Inflammatory macrophage (primary cell): ENCODE measurements at places on chromosomes 12 and 14.

DNA sequence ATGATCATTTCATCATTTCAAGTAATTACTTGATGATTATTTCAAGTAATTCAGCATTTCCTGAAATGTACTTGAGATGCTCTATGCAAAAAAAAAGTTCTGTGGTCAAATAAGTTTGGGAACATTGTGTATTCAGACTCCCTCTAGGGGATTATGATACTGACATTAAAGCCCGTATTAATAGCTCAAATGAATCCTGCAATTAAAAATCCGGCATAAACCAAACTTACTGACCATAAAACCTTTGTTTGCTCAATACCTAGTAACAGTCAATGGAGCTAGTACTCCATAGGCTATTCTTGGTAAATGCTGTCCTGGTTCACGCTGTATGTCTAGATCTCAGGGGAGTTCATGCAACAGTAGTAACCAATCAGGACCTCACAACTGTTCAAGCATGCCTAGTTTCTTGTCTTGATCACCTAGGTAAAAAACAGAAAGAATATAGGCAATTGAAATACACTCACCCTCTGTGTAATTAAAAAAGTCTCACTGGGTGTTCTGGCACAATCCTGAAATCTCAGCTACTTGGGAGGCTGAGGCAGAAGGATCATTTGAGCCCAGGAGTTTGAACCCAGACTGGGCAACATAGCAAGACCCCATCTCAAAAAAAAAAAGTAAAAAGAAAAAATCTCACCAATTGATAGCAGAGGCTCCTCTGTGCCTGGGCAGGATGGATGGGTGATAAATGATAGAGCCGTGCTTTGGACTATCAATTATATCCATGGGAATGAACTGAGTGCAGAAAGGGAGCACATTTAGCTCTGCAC is 14.1 kb downstream of the ALDH1L2 start:
- DNase-seq = no peak

- no peak for DNase-seq
Observed at GRCh38 chr14:89214221-89214965, 202.6 kb downstream of the FOXN3 start.

GRCh38 chr12:132246997-132247717 is 82.2 kb downstream of the GALNT9 start:
- no peak for DNase-seq

DNA sequence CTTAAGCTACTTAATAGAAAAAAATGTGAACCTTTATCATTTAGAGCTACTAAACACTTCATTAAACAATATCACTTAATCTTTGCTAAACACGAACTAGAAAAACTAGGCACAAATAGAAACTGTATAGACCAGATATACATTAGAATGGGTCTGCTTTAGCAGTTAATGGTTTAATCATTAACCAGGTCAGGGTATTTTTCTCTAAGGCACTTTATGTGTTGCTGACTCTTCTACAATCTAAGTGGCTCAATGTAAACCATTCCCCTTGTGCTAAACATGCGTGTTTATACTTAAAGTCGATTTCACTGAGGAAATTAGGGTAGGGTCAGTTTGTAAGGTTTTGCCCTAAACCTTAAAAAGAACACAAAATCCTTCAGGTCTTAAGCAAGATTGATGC is 29.7 kb downstream of the TMCC3 start:
- no peak for DNase-seq

DNA sequence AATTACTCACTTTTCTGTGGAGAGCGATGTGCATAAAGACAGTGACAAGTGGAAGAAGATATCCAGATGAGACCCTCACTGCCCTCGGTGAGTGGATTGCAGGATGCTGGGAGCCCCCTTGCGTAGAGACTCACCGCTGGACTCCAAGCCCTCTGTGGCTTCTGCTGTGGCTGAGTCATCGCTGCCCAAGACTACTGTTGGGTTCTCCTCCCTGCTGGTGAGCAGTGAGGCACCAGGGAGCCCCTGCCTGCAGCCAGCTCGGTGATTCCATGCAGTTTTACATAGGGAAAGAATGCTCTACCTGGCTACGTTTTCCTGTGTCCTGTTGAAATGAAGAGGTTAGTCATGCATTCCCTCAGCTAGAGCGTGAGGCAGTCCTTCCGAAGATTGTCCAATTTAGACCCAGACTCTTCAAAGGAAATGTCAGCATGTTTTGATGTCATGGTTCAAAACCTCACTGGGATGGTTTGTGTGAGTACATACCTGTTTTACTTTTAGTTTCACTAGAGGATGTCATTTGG is 28.2 kb downstream of the TRAF3 start:
- no peak for DNase-seq

- DNase-seq = no peak
Observed at GRCh38 chr12:93572712-93573551, 457 bp downstream of the SOCS2 start.

GRCh38 chr14:69629225-69630127 is 18.1 kb downstream of the SUSD6 start:
- no peak for DNase-seq

DNA sequence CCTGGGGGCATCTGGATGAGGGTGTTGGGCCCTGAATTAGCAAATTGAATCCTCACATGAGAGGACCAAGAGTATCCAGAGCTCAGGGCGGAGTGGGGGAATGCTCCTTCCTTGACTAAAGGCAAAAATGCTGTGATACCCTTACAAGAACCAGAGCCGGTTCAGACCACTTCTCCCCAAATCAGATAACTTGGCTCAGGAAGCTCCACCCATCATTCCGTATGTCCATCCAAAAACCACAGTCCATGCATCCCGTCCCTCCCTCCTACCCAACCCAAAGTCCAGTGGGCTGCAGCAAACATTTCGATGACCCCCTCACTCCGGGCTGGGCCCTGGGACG is 22.4 kb downstream of the DIO3 start:
- no peak for DNase-seq

DNA sequence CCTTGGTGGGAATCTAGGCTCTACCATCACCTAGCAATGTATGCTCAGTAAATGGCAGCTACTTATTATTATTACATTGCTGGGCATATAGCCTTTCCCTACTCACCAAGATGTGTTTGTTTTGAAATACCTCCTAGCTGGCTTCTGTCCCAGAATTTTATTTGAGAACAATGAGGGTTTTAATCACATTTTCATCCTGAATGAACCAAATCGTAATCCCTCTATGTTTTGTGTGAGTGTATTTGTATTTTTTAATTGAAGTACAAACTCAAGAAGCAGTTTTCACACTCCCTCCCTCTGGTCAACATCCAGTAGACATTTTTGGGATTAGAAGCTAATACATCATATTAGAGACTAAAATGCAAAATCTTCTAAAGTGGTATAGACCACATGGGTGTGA is 7.6 kb downstream of the SLC7A8 start:
- no peak for DNase-seq

- DNase-seq = no peak
Observed at GRCh38 chr12:27861428-27862167, 81.6 kb upstream of the MANSC4 start.

DNA sequence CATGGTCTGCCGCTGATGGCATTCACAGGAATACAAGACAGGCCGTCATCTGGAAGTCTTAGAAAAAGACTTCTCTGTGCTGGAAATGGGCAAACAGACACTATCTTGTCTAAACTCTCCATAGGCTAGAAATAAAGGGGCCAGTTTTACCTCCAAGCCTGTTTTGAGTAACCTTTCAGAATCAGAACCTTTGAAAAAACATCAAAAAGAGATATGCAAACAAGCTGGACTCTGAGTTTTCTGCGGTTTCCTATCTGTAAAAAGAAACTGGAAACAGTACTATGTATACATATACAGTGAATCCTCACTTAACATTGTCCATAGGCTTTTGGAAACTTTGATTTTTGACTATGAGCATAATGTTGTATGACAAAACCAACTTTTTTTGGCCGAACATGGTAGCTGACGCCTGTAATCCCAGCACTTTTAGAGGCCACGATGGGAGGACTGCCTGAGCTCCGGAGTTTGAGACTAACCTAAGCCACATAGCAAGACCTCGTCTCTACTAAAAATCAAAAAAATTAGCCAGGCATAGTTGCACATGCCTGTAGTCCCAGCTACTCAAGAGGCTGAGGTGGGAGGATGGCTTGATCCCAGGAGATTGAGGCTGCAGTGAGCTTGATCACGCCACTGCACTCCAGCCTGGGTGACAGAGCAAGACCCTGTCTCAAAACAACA is 92.9 kb upstream of the MAX start:
- no peak for DNase-seq

DNA sequence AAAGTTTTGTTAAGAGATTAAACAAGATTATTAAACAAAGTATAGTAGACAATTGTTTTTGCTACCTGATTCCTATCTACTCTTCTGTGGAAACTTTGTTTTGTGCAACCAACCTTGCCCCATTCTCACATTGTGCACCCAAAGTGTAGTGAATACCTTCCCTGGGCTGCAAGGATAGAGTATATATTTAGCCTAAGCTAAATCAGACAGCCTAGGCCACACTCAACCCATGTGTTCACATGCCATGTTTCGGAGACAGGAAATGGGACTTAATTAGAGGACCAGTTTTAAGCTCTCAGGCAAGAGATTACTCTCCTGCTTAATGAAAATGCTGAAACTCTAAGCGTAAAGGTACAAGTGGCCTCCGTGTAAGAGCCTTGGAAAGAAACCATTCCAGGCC is 734.9 kb upstream of the USP15 start:
- no peak for DNase-seq

GRCh38 chr14:86712176-86712575 is 1182.2 kb downstream of the FLRT2 start:
- peak; percentile 57 for DNase-seq

DNA sequence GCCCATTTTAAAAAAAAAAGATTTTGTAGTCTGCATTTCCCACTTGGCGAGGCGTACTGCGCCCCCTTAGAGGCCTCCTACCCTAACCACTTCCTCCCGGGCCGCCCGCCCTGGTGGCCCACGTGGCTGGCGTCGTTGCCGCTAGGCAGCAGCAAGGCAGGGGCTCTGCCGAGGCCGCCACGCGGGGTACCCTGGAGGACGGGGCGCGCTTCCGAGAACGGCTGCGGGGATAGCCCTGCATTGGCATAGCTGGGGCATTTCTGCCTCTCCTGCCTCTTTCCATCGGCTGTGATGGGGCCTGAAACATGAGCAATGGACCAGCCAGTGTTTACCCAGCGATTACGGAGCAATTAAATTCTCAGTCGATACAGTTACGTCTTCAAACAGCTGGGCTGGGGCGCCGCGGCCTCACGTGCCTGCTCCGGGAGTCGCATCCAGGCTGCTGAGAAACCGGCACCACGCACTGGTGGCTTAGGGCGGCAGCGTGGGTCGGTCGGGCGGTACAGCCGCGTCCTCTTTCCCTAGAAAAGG is 38.0 kb downstream of the IQSEC3 start:
- DNase-seq = no peak

DNA sequence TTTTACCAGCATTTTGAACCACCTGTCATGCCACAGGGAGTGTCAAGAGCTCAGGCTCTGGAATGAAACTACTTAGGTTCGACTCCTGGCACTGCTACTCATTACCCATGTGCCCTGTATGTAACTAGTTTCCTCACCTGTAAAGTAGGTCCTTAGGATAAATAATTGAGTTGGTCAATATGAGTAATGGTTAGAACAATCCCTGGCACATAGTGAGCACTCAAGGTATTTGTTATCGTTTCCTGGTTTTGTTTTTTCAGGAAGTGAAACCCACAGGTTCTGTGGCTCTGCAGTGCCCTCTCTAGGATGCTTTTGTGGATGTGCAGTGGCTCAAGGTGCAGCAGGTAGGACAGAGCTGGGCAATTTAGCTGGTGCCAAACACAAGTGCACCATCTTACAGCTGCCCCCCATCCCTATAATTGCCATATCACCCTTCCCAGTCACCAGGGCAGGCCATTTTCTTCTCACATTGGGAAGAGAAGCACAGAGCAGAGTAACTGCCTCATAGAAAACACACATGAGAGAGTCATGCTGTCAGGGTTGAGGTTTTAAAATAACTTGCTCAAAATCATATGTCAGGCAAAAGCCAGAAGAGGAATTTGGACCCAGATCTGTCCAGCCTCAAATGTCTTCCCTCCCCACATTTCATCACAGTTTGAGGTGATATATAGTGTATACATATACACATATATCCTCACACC is 297.5 kb downstream of the RPAP3 start:
- DNase-seq = no peak

- no peak for DNase-seq
Observed at GRCh38 chr12:58299371-58299770, 358.0 kb downstream of the ATP23 start.

- peak; percentile 7 for DNase-seq
Observed at GRCh38 chr14:54814076-54814475, 88.5 kb downstream of the GCH1 start.

DNA sequence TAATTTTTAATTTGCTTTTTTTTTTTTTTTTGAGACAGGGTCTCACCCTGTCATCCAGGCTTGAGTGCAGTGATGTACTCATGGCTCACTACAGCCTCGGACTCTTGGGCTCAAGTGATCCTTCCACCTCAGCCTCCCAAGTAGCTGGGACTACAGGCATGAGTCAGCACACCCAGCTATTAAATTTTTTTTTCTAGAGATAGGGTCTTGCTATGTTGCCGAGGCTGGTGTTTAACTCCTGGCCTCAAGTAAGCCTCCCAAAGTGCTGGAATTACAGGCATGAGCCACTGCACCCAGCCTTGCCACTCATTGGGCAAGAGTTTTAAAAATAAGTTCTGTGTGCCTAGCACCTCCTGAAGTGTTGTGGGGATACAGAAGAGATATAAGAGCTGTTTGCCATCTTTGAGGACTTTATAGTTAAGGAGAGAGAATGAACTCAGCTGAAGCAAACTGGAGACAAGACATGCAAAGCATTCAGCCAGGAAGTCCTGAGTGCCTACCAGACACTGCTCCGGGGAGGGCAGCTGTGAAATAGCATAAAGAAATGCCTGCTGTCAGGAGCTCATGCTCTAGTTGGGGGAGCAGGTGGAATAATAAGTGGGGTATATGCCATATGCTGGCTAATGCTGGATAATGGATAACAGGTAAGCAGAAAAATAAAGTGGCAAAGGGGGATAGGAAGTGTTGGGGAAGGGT is 15.0 kb upstream of the EMP1 start:
- no peak for DNase-seq
